ENCODE measurements at places on chromosomes 2 and 18.
A peak's percentile ranks its signal among the peaks of the same experiment; 100 is the strongest.

- DNase-seq = no peak
Measured at GRCh38 chr18:43420950-43421349, 143.7 kb upstream of the SYT4 start.

DNA sequence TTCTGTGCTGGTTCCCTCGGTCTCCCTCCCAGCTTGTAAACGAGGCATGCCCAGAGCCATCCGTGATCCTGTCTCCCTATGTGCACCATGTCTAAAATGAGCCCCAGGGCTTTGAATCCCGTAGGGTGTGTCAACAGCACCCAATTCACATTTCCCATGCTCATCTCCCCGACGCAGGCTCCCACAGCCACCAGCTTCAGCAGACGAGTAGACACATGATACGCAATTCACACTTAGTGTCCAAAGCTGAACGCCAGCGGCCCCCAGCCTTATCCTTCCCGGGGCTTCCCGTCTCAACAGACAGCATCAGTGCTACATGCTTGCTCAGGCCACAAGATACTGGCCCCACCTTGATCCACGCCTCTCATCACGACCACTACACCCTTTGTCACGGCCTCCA is 88.1 kb downstream of the EIPR1 start:
- no peak for DNase-seq

GRCh38 chr2:189366349-189366748 is 74.9 kb upstream of the WDR75 start:
- DNase-seq = no peak

- peak; percentile 82 for DNase-seq
Measured at GRCh38 chr2:156456616-156457015, 20.4 kb downstream of the GPD2 start.

DNA sequence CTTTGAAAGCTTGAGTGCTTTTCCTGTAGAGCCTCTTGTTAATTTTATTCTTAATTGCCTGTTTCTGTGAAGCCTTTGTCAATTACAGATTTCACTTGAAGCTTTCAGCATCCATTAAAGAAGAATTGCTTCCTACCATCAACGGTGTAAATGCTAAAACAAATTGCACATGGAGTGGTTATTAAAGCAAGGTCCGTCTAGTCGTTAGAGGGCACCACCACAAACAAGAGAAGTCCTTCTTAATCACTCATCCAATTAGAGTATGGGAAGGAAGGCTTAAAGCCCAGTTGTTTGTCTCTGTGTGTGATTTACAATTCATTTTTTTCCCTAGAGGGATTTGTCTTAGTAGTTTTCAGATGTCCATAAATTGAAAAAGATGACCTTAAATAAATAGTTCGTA is 1.6 kb downstream of the KCNJ3 start:
- no peak for DNase-seq

GRCh38 chr2:165720511-165720910 is 73.5 kb downstream of the GALNT3 start:
- DNase-seq = no peak

DNA sequence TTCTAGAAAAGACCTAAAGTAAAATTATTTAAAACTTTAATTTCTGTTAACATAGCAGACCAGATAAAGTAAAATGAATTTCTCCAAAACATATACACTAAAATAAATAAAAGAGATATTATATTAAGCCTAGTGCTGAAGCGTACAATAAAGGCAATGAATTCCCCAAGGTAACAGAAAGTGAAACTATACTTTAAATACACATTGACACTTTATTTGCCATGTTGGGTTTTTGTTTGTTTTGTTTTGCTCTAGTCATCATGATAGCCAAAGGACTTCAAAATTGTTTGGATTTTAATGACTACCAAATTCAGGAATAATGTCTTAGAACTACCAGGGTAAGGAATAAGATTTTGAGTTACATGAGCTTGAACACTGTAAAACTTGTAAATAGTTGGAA is 413.3 kb downstream of the LRRTM4 start:
- DNase-seq = no peak

DNA sequence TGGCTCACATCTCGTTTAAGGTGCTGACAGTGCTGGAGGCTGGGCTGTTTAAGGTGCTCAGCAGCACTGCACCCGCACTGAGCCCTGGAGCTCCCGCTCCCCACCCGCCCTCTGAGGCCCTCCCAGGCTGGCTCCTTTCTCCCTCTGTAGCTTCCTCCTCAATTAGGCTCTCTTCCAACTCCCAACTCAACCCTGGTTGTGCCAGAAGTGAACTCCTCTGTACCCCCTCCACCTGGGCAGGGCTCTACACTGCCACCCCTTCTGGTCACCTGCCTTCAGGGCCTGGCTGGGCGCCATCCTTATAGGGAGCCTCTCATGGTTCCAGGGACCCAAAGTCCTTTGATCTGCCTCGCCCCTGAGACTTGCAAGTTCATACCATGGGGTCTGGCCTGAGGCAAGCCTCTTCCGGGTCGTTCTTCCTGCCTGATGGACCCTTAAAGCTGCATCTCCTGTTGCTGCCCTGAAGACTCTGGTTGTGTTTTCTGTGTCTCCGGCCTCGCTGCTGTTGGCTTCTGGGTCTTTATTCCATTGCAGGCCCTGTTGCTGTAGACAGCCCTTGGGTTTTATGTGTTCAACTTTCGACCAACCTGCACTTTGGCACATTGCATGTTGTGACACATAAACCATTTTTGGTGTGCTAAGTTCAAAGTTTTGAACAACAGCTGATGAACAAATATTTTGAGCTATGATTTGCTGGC is 199.6 kb downstream of the LDLRAD4 start:
- peak; percentile 33 for DNase-seq

- DNase-seq = no peak
Measured at GRCh38 chr18:45342653-45343052, 272.6 kb upstream of the SLC14A2 start.

GRCh38 chr2:176457481-176457880 is 188.2 kb downstream of the MTX2 start:
- DNase-seq = no peak

DNA sequence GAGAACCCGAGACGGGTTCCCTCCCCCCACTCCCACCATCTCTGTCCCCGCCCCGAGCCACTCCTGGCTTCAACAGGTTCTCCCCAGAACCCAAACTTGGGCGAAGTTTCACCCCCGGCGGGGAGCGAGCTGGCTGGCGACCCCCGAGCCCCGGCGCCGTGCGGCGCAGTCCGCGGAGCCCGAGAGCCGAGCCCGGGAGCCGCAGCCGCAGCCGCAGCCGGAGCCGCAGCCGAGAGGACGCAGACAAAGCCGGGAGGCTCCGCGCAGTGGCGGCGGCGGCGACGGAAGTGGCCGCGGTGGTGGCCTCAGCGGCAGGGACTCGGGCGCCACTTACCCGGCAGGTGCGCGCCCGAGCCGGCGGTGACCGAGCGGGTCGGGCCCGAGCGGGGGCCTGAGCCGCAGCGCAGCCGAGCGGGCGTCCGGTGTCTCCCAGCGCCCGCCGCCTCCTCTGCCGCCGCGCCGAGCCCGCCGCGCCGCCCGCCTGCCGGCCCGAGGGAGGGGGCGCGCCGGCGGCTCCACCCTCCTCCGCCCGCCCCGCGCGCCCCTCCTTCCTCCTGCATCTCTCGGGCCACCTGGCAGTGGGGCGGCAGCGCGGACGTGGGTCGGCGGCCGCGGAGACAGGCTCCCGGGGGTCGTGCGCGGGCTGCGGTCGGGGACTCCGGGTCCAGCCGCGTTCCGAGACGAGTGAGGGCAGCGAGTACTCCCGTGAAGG is at the start of gene ECEL1:
ECEL1 (minus strand) TSS at position 450 of the 712 bp plus-strand sequence. CDS start 1,181 bp downstream, outside the sequence.
- peak; percentile 11 for DNase-seq

DNA sequence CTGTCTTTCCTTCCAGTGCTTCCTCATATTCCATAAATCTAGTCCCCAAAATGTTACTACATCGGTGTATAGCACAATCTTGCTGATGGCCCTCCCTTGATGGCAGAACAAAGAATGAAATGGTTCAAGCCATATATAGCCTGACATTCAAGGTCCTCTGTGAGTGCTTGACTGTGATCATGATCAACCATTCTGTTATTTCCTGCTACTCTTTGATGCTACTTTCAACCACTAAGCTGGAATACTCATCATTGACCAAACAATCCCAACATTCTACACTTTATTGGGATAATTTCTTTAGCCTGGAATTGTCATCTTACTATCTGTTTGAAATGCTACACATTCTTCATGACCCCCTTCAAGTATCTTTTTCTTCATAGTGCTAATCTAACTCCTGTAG is 633.9 kb downstream of the PLCL1 start:
- DNase-seq = no peak

GRCh38 chr18:12361770-12362378 is 15.2 kb downstream of the AFG3L2 start:
- no peak for DNase-seq

DNA sequence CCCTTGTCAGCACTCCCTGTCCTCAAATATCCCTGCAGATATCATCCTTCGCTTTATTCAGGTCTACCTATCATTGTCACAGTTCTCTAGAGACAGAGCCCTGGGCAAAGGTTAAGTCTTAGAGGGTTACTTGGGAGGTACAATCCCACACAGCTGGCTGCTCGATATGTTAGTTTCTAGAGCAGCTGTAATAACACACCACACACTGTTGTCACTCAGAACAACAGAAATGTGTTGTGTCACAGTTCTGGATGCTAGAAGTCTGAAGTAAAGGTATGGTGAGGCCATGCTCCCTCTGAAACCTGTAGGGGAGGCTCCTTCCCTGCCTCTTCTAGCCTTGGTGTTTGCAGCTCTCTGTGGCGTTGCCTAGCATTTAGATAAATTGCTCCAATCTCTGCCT is 9.9 kb upstream of the RAPGEF4 start:
- DNase-seq = no peak

DNA sequence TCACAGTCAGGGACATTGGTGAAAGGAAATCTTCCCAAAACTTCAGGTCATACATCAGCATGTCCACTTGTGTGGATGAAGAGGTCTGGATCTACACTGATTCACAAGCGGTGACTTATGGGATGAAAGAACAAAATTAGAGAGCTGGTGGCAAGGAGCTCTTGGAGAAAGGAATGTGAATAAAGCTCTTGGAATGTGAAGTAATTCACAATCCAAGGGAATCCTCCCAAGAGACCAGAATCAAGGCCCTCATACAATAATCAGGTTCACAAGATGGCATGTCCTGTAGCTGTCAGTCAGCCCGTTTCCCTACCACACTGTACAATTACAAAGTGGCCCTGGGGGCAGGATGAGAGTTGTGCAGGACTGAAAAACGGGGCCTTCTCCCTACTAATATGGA is 96.2 kb downstream of the MRPS9 start:
- no peak for DNase-seq

- no peak for DNase-seq
Measured at GRCh38 chr2:12675801-12676200, 40.9 kb upstream of the TRIB2 start.

GRCh38 chr18:75467851-75468250 is 40.3 kb upstream of the SMIM21 start:
- no peak for DNase-seq

DNA sequence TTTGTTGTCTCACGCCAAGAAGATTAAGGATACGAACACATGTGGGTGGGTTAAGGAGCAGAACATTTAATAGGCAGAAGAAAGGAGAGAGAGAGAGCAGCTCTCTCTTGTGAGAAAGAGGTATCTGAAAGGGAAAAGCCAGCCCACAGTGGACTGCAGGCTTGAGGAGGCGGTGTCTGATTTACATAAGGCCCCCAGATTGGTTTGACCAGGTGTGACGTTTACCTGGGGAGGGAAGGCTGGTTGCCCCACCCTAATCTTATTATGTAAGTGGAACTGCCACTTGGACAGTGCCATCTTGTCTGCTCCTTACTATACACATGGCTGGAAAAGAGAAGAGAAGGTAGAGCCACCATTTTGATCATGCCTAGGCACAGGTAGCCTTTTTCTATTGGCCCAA is 189.2 kb downstream of the NCK2 start:
- DNase-seq = no peak

GRCh38 chr2:240640939-240641338 is 15.7 kb downstream of the GPR35 start:
- peak; percentile 3 for DNase-seq

- DNase-seq = no peak
Measured at GRCh38 chr2:184834699-184835397, 236.5 kb downstream of the ZNF804A start.

DNA sequence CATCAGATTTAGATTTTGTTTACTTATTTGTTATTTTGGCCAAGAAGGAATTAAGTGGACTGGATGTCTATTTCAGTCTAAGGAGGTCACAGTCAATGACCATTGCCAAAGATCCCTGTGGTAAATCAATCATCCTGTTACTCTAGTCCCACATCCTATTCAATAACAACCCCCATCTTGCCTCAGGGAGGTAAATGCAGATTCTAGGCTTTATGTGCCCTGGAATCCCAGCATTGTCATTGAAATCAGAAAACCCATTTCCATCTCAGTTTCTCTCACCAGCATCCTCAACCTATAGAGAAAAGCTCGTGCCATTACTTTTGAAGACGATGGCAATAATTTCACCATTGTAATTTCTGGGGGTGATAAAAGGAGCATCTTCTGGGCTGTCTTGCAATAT is 71.8 kb downstream of the SKA1 start:
- no peak for DNase-seq

GRCh38 chr2:138572318-138572717 is 70.7 kb downstream of the SPOPL start:
- peak; percentile 61 for DNase-seq

DNA sequence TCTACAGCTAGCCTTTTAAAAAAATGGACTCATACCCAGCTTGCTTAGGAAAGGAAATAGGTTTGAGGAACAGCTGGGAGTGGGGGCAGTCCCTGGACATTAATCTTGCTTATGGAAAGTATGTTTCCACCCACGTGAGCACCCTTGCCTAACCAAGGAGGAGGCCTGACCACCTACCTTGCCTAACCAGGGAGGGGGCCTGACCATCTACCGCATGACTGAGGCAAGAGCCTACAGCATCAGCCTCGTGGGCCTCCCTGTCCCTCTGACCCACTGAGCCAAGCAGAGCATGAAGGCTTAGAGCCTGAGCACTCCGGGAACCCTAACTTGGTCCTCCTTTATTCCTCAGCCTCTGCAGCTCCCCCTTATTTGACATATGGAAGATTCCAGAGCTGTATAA is 20.2 kb downstream of the PRKAG3 start:
- DNase-seq = no peak

- no peak for DNase-seq
Measured at GRCh38 chr2:172087207-172087779, 2.0 kb downstream of the DLX1 start.

GRCh38 chr2:189337656-189338055 is 103.6 kb upstream of the WDR75 start:
- DNase-seq = no peak

DNA sequence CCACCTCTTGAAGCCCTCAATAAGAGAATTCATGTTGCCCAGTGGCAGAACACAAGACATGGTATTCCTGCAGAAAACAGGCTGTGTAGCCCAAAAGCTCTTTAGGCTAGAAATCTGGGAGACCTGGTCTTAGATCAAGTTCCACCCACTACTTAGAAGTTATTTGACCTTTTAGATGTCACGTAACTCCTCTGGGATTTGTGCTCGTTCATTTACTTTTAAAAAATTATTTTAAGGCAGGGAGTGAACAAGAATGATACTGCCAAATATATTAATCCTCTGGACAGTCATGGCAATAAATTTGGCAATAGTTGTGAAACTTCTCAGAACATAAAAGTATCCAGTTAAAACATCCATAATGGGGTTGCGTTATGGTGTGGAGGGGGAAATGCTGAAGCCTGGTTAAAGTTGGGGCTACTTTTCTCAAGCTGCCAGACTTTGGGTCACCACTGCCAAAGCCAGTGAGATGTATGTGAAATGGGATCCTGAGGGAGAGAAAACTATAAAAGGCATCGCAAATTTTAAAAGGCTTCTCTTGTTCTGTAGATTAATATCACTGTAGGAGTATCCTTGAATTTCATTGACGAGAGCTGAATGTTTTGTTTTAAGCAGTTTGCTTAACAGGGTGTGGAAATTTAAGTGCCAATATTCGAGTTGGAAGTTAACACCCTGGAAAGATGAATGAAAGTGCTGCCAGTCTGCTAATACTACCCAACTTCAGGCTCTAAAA is 15.8 kb downstream of the DAPL1 start:
- no peak for DNase-seq

Data from DMS79 treated with DMSO at 0.1 percent for 48 hours (cell line).